Caco-2 (cell line): ENCODE measurements at places on chromosomes 2 and 18. TPM values are rescaled to one million over a fixed set of nuclear protein-coding genes. Genes with fewer than 3 reads are reported as not detected.

IWS1 gene
- 56.0 and 63.7 TPM in 2 replicates for total RNA-seq

FOXD4L1 gene
- total RNA-seq, result 0.32 and 0.73 TPM in 2 replicates

GRCh38 chr18:38646296-38646695 lies 1080.7 kb upstream of the CELF4 start:
- no peak overlapping the region for H3K27ac ChIP-seq
- no peak for DNase-seq
- no peak overlapping the region for H3K4me3 ChIP-seq
- no peaks in the 10 kb centered on the region for H3K36me3 ChIP-seq
- no peaks in the 10 kb centered on the region for H3K27me3 ChIP-seq

TMEFF2 gene
- total RNA-seq, result not detected in 2 replicates

DNA sequence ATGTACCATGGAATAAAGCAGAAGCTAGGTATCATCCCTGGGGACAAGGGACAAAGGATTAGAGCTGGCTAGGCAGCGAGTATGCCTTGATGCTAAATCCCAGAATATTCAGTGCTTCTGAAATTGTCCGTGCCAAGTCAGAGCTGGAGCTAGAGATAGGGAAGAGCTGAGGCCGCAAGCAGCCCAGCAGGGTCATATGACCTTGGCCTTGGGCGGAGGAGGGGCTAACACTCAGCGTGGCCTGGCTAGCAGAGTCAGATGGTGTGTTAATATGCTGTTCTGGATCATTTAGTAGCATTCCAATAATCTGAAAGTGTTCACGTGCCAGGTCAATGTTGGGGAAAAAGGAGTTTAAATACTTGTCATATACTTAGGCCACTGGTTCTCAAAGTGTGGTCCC lies 374.8 kb downstream of the CLIP4 start:
- no peaks in the 10 kb centered on the region for H3K27me3 ChIP-seq
- H3K27ac ChIP-seq, result no peak overlapping the region
- no peaks in the 10 kb centered on the region for H3K36me3 ChIP-seq
- no peaks in the 10 kb centered on the region for H3K4me1 ChIP-seq

DNA sequence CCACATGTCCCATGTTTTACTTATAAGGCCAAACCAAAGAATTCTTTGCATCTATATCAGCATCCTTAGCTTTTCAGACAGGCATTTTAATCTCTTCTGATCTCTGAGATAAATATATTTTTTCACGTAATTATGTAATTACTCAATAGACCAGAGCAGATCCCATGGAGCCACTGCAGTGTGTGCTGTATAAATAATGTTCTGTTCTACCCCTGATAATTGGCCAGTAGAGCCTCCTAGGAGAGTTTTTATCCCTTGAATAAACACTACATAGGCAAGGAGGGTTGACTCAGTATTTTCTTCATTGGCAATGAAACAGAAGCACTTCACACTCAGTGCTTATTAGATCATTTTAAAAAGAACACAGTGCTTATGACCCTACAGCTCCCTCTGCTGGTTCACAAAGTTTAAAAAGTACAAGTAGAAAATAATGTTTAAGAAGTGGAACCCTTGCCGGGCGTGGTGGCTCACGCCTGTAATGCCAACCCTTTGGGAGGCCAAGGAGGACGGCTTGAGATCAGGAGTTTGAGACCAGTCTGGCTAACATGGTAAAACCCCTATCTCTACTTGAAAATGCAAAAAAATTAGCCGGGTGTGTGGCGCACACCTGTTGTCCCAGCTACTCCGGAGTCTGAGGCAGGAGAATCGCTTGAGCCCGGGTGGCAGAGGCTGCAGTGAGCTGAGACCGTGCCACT lies 91.9 kb downstream of the PPP1R1C start:
- no peaks in the 10 kb centered on the region for H3K36me3 ChIP-seq
- no peak overlapping the region for H3K4me3 ChIP-seq
- no peak overlapping the region for H3K27ac ChIP-seq
- no peaks in the 10 kb centered on the region for H3K27me3 ChIP-seq
- H3K4me1 ChIP-seq, result no peaks in the 10 kb centered on the region

GLI2 gene
- total RNA-seq, result 0.58 and 0.70 TPM in 2 replicates
